ENCODE measurements at places on chromosomes 1 and 21.

DNA sequence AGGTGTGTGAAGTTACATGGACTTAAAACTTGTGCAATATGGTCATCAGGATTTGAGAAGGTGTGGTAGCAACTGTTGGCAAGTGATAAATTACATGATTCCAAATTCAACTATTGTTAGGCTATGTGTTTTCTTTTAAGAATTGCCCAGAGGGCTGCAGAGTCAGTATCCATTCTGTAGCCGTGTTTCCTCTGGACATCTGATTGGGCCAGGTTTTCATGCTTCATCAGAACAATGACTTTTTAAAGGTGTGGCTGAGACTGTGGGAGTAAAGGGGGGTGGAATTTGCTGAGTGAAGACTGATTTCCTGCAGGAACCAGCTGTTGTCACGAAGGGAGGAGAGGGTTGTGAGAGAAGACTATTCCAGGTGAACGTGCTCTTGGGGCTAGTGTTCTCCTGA lies 1.7 kb upstream of the HRNR start:
- DNase-seq: no peak

DNA sequence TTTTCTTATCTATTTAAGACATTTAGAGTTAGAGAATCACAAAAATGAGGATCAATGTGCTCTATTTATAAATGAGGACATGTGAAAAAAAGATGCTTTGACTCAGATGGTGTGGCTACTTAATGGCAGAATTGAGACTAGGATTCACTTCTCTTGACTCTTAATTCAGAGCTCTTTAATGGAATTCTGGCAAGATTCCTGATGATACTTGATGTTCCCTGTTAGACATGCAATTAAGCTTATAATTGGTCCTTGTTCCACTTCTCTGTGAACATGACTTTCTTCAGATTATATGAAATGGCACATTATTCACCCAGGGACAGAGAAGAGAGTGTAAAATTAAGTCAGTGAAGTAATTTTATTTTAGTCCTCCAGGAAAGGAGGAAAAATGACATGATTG lies 165.3 kb downstream of the LRRC7 start:
- DNase-seq: no peak

GRCh38 chr21:33127868-33128242 lies 57.9 kb downstream of the OLIG1 start:
- no peak for DNase-seq

- no peak for DNase-seq
These were observed 17.2 kb downstream of the NFYC start for GRCh38 chr1:40708750-40709099.

DNA sequence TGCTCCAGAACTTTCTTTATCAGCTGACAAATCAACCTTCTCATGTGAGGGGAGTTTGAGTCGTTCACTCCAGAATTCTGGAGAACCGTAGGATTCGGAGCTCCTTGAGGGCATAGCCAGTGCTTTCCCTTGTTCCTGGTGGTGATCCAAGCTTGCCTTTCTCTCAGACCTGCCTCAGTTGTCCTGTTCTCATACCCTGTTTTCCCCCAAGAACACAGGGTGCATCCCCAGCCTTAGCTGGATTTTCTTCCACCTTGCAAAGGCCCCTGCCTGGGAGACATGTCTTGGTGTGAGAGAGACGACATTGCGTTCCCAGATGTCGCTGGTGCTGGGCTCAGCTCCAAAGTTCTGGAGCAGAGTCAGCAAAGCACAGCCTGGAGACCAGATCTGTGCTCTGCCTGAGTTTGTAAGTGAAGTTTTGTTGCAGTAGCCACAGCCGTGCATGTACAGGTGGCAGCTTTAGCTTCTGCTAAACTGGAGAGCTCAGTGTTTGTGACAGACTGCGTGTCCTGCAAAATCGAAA lies 40.0 kb downstream of the ABCG1 start:
- no peak for DNase-seq

GRCh38 chr1:184078564-184079249 lies 27.2 kb downstream of the TSEN15 start:
- no peak for DNase-seq

DNA sequence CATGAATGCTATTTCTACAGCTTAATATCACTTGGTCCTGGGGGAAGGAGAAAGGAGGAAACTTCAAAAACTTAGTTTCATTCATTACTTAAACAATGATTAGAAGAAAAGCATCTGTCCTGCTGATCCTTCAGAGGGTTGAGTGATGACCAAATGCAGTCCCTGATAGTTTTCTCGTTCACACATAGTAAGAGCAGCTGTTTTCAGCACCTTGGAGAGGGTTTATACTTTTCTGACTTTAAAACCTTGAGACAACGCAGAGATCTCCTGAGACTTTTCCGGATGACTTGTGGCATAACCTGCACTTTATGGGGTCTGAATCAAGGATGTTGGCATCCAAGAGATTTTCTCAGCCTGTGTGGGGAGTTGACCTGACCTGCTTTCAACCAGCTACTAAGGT lies 94.0 kb upstream of the KCND3 start:
- DNase-seq: peak; percentile 69

DNA sequence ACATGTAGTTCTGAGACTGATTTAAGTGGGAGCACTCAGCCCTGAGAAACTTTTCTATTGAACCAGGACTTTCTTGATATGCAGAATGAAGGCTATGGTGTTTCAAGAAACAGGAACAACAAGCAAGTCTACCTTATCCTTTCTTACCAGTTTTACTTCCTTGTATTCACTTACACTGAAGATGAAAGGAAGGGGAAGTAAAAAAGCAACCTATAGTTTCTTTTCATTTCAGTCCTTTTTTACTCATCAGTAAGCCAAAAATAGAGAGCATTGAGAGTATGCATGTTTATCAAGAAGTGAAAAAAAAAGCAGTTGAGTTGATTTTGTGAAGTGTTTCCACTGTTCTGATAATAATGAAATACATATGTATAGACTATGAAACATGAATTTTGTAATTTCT lies 1010.3 kb downstream of the AMY1C start:
- DNase-seq: no peak

- no peak for DNase-seq
These were observed 36.0 kb downstream of the SYT6 start for GRCh38 chr1:114117654-114118053.

DNA sequence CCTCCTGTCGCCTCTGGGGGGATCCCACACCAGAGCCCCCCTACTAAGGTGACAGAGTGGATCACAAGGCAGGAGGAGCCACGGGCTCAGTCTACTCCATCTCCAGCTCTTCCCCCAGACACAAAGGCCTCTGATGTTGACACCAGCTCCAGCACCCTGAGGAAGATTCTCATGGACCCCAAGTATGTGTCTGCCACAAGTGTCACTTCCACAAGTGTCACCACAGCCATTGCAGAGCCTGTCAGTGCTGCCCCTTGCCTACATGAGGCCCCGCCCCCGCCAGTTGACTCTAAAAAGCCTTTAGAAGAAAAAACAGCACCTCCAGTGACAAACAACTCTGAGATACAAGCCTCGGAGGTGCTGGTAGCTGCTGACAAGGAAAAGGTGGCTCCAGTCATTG lies 42.2 kb downstream of the ZBTB17 start:
- DNase-seq: no peak

DNA sequence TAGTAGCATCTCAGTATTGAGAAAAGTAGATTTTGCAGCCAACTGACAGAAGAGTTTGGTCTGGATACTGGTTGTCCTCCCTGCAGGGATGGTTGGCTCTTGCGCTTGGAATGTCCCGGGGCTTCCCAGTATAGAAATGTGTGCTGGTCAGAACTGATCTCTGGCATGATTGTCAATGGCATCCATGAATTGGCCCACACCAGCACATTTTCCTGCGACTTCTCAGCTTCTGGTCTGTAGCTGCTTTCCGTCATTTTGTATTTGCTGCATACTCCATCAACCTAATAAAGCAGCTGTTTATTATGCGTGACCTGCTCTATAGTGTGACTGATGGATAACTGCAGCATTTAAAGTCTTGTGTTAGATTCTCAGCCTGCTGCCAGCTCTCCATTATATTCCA lies 203.7 kb downstream of the S1PR1 start:
- no peak for DNase-seq

GRCh38 chr1:215895276-215895675 lies 328.2 kb downstream of the KCTD3 start:
- no peak for DNase-seq

DNA sequence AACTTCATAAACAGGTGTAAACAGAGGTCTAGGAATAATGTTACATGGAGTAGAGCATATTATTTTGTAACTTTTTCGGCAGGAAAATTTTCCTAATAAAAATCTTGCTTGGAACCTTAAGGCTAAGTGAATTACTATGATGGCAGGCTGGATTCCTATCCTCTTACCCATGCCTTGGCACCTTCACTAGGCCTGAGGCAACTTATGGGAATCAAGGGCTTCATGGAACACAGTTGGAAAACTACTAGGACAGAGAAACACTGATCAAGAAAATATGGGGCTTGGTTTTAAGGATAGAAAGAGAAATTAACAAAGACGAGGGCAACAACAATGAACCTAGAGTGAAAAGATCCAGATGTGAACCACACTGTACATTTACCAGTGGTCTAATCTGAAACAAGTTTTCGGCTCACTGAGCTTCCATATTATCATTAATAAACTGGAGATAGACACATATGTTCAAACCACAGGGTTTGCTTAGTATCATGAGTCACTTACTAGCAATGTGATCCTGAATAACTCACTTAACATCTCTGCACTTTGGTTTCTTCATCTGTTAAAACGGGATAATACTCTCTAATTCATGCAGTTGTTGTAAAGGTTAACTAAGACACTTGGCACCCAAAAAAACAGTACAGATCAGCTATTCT lies 68.5 kb downstream of the GPATCH2 start:
- DNase-seq: no peak

- no peak for DNase-seq
These were observed 221.9 kb downstream of the GIPC2 start for GRCh38 chr1:78267513-78268218.

DNA sequence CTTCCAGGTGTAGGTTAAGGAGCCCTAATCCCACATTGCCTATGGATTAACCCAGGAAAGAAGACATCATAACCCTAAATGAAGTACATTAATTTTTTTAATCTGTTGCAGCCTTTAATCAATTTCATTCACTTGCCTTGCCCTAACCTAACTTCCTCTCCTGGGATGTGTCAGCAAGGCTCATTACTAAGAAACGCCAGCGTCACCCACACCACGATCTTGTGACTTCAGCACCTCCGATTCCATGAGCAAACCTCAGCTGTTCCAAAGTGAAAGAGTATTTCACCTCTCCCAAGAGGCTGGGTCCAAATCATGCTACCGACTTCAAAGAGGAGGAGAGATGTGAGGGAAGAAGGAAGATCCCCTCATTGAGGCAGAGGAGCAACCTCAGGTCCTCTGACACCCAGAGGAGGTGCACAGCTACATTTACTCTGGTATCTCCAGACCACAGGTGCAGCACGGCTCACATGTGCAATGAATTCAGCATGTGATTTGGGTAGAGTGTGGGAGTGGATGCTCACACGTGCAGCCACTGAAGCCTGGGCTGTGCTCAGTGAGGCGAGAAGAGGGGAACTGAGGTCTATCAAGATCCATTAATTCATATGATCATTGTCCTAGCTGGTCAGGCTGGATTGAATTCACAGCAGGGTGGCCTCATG lies 134.1 kb downstream of the SLC30A10 start:
- DNase-seq: peak; percentile 24

DNA sequence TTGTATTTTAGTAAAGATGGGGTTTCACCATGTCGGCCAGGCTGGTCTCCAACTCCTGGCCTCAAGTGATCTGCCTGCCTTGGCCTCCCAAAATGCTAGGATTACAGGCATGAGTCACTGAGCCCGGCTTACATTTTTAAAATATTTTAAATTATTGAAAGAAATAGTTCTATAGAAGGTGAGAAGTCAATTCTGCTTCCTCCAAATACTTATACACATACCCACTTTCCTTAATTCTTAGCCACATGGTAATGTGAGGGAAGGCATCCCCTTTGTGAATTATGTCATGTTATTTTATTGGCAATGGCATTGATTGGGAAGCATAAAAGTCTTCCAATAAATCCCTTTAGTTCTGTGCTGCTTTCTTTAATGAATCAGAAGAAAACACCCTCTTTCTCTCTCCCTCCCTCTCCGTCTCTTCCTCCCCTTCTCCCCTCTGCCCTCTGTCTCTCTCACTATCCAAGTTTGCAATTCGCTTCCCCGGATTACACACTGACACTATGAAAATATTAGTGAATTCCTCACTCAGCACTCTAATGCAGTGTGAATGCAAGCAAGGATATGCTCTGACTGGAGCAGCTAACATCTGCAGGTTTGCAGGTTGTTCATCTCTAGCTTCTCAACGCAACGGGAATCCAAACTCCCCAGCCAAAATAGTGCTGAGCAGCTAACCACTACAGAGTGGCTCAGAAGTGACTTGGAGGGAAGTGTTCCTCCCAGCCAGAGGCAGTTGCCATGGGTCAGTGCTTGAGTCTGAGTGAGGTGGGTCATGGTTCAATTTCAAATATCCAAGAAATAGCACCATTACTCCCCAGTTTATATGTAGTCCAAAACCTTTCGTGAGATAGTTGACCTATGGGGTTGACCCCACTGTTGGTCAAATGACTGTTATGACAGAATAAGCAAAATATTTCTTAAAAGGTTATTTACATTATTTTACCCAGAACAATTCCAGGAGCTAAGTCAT lies 77.8 kb upstream of the CD55 start:
- DNase-seq: no peak

GRCh38 chr1:200274116-200274515 lies 135.7 kb downstream of the ZNF281 start:
- DNase-seq: no peak

DNA sequence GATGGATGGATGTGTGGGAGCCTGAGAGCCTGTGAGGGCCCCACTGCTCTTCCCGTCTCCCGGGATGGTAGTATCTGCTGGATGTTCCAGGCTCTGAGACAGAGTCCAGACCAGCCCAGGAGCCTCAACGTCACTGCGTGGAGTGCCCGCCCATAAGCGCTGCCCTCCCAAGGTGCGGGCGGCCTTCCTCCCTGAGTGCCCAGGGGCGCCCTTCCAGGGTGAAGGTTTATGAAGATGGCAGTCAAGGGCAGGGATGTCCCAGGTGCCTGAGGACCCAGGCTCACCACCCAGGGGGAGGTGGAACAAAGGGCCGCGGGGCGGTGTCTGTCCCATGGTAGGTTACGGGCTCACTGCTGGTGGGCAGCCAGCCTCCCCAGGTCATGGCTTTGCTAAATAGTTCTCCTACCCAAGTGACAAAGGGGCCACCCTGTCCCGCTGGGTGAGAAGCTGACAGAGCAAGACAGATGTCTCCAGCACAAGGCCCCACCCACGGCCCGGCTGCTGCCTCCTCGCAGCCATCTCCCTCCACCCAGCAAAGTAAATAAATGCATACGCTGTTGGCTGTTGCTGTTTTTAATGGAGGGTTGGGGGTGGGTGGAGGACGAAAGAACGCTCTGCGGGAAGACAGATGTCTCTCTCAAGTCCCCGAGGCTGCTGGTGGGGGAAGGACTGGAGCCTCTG lies 9.0 kb upstream of the GPR153 start:
- DNase-seq: no peak

DNA sequence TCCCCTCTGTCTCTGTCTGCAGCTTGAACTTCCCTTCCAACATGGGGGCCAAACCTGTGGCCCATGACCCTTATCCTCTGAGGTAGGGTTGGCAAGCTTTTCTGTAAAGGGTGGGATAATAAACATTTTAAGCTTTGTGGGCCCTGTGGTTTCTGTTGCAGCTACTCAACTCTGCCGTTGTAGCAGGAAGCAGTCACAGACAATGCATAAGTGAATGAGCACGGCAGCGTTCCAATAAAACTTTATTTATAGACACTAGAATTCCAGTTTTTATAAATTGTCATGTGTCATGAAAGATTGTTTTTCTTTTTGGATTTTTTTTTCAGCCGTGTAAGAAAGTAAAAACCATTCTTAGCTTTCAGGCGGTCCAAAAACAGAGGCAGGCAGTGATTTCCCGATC lies 18.2 kb upstream of the CDK18 start:
- no peak for DNase-seq
